ENCODE measurements at places on chromosomes 4 and X.

GRCh38 chr4:105127170-105127445 lies 19.6 kb upstream of the TET2 start:
- DNase-seq, result no peak

DNA sequence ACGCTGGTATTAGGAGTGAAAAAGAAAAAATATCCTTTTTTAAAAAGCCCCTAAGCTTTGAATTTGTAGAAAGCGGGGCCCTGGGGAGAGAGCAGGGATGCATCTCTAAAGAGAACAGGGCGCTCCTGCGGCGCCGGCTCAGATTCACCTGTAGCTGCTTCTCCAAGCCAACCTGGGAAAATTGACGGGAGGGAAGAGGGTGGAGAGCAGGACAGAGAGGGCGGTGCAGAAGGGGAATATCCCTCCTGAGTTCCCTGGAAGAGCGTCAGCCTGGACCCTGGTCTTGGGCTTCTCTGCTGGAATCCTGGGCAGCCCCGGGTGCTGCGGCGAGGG lies 776 bp upstream of the SOWAHD start:
- no peak for DNase-seq

DNA sequence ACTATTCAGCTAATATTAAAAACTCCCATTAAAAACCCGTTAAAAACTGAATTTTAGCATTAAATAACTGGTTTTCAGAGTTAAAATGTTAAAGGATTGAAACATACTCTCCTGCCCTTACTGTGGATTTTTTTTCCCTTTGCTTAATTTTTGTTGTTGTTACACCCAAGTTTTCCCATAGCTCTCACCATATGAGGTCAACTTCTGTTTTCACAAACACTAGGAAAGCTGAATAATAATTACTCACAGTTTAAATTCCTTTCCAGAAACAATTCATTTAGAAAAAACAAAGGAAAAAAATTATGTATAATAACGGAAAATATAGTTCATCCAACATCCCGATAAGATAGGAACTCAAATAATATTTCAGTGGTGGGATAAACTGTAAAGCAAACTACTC lies 129.0 kb downstream of the PPP3CA start:
- no peak for DNase-seq

GRCh38 chr4:180832073-180832472 lies 1411.1 kb upstream of the TENM3 start:
- no peak for DNase-seq

DNA sequence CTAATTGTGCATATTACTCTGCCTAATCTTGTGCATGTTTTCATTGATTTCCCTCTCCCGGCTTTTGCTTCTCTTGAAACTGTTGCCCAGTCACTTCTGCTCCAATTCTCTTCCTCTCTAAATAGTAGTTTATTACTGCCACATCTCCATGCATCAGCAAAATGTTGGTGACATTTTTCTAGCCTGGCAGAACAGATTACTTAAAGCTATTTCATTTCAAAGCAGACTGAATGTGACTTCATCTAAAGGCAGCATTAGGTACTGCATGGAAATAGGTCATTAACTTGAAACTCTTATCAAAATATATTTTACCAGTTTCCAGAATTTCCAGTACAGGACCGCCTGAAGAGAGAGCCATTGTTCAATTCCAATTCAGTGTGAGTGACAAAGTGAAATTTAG lies 52.4 kb downstream of the HPGDS start:
- DNase-seq, result no peak

- DNase-seq, result no peak
These were observed 23.5 kb upstream of the PRDM8 start for GRCh38 chr4:80173841-80174240.

- no peak for DNase-seq
These were observed 54.0 kb upstream of the ZCCHC13 start for GRCh38 chrX:74249963-74250362.

DNA sequence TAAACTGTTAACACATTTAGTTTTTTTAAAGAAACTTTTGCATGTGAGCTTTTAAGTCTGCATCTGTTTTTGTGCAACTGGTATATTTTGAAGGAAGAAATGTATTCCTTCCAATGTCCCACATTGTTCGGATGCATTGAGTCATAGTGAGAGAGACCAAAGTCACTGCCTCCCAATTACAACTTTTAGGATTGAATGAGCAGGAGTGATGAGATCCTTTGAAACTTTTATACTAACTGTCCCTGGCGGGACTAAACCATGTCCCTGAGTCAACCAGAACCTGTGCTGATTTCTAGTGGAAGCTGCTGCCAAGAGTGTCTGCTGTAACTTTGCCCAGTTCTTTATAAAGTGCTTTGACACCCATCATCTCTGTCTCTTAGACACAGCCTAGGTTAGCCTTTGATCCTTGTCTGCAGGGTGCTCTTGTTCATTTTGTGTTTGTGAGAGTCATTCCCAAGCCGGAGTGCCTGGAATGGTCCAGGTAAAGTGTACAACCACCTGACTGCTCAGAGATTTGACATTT lies 122.7 kb downstream of the ZNF518B start:
- no peak for DNase-seq

- no peak for DNase-seq
These were observed 180.6 kb downstream of the RNF150 start for GRCh38 chr4:140952717-140953116.

DNA sequence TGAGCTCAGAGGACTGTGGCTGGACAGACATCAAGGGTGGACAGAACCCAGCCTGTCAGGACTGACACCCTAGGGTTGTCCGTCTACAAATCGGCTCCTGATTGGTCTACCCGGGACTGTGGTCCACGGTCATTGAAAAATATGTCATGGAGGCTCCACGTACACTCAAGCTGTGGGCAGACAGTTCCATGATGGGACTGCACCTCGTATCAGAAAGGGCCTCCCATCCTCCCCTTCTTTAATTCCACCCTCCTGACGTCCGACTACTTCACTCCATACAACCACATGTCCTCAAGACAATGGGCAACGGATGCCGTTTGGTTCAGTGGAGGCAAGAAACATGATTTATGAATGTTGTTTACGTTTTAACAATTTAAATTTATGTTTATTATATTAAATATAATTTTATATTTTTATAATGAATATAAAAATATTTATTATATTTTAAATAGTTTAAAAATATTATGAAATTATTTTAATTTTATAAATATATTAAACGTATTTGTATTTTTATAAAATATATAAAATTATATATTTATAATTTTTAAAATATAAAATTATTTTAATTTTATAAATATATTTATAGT lies 58.0 kb upstream of the SHOX start:
- DNase-seq, result no peak

DNA sequence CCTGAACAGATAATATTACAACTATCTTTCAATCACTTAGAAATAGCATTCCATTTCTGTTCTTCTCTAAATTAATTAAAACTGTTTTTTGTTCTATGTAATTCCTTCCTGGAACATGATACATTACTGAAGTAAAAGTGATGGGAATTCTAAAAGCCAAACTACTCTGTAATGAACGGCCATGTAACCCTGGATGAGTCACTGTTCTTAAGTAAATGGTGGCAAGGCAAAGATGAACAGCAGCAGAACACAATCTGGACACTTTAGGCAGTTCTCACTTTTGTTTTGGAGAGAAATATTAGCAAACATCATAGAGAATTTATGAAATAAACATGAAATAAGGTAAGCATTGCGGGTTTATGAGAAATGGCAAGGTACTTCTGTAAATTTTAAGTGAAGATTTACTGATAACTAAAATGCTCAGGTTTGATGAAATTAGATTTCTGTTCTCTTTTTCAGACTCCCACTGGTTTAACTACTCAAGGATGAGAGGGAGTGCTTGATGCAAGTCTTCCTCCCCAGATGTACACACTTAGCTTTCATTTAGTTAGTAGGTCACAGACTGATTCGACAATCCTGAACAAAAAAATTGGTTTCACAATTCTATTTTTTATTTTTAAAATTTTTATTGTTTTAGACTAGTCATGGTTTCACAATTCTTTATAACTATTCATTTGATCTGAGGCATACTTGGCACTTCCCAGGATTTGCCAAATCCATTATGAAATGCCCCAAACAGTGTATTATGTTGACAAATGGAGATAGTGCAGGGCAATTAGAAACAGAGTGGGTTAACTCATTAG lies 964 bp upstream of the GPR82 start:
- DNase-seq, result no peak

DNA sequence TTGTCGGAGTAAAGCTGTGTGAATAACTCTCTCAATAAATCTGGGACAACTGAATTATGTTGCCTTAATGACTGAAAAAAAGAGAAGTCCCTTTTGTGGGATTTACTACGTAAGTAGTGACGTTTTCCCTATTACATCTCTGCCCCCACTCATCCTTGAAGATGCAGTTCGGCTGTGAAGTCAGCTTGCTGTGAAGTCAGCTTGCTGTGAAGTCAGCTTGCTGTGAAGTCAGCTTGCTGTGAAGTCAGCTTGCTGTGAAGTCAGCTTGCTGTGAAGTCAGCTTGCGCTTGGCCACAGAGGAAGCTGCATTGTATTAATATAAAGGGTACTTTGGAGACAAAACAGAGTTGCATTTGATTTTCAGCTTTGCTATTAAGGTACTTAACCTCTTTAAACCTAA lies 8.0 kb upstream of the VAMP7 start:
- DNase-seq, result no peak

DNA sequence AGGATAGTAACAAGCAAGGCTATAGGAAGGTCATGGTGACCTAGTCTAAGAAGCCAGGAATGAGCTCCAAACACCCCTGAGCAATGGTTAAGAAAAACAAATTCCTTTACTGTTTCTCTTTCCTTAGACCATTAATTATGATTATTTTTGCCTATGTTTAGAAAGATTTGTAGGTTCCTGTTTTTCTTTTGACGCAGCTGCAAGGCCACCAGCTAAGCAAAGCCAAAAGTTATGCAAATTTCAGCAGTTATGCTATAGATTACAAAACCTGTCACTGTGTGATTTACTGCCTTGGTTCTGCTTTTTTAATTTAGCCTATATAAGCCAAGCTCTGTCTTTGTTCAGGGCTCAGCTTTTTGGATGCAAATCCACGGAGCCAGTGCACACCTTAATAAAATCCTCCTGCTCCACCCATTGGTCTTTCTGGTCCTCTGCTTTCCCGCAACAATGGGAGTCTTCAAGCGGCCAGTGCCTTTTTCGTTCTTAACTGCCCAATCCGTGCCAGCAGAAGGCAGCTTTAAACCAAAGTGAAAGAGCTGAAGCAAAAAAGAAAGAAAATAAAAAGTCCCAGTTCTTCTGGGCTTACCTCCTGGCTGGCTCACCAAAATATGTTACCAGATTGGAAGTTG lies 1.4 kb upstream of the CEP135 start:
- DNase-seq, result no peak

DNA sequence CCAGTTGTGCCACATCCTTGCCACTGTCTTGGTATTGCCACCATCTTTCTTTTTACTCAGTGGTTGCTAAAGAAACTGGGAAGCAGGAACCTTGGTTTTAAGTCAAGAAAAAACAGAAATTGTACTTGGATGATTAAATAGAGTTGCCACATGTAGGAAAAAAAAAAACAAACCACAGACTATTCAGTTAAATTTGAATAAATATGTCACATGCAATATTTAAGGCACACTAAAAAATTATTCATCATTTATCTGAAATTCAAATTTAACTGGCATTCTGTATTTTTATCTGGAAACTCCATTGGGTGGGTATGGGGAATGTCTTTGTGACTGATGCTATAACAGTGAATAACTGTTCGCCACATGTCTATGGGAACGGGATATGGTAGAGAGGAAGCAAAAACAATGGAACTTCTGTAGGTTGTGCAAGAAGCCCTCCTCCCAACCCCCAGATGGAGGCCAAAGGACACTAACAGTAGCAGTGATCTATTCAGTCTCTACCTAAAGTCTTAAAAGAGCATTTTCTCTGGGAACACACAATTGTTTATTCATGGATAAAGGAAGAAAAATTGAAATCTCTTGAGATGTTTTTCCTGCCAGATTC lies 57.0 kb upstream of the PLAC8 start:
- no peak for DNase-seq

GRCh38 chrX:135273162-135273561 lies 21.3 kb downstream of the ETDA start:
- DNase-seq, result no peak

GRCh38 chr4:43425206-43425605 lies 532.7 kb downstream of the GRXCR1 start:
- DNase-seq, result no peak

- no peak for DNase-seq
These were observed 38.2 kb upstream of the ABCG2 start for GRCh38 chr4:88196523-88197185.

- DNase-seq, result no peak
These were observed 258.2 kb upstream of the CXorf51A start for GRCh38 chrX:147072747-147073146.

- DNase-seq, result no peak
These were observed 53.9 kb upstream of the TET2 start for GRCh38 chr4:105092768-105093167.

- no peak for DNase-seq
These were observed 148.8 kb downstream of the POLA1 start for GRCh38 chrX:24842486-24842885.

DNA sequence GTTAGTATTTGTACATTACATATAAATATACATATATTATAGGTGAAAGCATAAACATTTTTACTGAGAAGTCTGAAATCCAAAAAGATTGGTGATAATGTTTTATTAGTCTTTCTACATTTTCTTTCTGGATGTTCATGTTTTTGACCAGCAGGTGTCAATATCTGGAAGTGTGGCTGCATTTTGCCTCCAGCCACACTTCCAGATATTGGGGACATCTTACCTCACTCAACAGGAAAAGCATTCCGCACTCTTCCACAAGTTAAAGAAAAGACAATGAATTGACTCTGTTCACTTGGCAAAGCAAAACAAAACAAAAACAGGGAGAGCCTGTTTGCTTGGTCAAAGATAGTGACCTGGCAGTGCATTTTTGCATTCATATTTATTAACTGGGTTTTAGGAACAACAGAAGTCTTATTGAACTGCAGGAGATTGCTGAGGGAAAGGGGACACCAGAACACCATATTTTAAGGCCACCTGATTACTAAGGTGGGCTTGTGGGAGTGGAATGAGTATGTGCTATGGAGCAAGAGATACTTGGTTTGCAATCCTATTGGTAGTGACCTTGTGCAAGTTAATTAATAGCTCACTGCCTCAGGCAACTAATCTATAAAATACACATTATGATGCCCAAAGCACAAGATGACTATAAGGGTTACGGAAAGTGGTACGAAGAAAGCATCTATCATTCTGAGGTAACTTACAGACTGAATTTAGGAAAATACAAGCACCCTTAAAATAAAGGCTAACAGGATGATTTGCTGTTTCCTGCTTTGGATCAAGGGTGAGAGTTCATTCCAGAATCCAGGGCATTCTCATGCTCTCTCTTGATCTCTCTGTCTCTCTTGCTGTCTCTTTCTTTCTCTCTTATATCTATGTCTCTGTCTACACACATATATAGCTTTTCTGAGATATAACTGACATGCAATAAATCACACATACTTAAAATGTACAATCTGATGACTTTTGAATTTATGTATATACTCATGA lies 389.9 kb upstream of the EMCN start:
- DNase-seq, result no peak

DNA sequence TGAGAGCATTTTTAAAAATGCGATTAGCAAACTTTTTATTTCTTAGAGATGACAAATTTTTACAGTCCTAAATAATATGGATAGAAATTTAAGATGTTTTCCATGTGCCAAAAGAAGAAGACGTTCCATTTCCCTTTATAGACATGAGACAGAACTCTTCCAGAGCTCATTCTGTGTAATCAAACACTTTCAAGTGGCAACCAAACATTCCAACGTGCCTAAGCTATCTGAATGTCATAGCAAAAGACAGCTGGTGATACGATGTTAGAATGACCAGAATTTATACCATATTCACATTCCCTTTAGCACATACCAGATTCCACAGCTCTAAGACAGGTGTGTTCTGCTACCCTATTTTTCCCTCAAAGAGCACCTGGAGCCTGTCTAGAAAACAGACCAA lies 133.2 kb downstream of the ENOX2 start:
- DNase-seq, result no peak

- peak; percentile 48 for DNase-seq
These were observed 219.0 kb downstream of the TLL1 start for GRCh38 chr4:166091912-166092510.

All from NCI-H748 treated with DMSO at 0.1 percent for 48 hours (cell line).